ENCODE measurements at places on chromosomes 2 and 18.

- no peak for DNase-seq
These were observed 113.3 kb downstream of the SCG2 start for GRCh38 chr2:223488814-223489213.

DNA sequence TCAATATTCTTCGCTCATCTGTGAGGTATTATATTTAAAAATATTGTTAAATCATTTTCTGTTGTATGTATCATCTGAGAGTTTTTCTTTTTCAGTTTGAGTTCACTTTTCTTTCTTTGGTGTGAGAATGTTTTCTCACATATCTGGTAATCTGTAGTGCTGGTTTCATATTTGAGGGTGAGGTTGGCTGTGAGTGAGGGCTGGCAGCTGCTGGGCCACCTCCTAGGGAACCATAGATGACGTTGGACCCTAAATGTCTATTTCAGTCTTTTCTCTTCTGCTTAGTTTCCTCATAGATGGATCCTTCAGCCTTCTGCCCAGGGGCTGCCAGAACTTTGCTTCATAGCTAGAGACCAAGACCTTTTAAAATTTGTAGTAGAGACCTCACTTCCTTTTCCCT, 33.5 kb downstream of the MGAT5 start:
- DNase-seq, result no peak

DNA sequence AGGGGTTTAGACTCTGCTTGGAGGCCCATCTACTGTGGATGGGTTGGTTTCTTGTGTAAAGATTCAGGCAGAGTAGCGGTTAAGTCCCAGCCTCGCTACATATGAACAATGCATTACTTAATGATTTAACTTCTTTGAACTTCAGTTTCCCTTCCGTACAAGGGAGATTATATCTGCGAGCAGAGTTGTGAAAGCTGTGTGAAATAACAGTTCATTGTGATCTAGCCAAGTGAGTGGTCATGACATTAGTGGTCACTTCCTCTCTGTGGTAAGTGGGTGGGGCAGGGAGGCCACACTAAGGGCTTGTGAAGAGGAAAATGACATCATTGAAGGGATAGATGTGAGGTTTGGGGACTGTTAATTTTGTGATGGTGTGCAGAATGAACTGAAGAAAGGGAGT, 14.1 kb upstream of the MEX3C start:
- DNase-seq, result peak; percentile 95

DNA sequence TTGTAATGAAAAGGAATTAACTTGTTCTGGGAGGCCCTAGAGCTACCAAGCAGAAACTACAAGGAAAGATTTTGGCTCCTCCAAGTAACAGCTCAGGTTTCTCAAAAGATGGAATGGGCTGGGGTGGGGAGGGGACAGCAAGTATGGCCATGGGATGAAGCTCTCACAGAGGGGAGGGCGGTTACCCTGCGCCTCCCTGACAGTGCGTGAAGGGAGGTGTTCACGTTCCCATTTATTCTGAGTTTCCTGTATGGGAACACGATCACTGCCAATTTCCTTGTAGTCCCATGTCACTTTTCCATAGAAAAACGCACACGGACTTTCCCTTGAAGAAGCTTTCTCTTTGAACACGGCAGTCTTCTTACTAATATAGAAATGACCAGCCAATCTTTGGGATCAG, 17.0 kb downstream of the CDC42EP3 start:
- DNase-seq, result no peak

- no peak for DNase-seq
These were observed 47.4 kb upstream of the CYRIA start for GRCh38 chr2:16713011-16713423.

- DNase-seq, result no peak
These were observed 68.2 kb downstream of the DCDC2C start for GRCh38 chr2:3771576-3771975.

GRCh38 chr2:235059161-235059560, 107.3 kb downstream of the SH3BP4 start:
- no peak for DNase-seq

- no peak for DNase-seq
These were observed 20.5 kb upstream of the STAT4 start for GRCh38 chr2:191171286-191171685.

DNA sequence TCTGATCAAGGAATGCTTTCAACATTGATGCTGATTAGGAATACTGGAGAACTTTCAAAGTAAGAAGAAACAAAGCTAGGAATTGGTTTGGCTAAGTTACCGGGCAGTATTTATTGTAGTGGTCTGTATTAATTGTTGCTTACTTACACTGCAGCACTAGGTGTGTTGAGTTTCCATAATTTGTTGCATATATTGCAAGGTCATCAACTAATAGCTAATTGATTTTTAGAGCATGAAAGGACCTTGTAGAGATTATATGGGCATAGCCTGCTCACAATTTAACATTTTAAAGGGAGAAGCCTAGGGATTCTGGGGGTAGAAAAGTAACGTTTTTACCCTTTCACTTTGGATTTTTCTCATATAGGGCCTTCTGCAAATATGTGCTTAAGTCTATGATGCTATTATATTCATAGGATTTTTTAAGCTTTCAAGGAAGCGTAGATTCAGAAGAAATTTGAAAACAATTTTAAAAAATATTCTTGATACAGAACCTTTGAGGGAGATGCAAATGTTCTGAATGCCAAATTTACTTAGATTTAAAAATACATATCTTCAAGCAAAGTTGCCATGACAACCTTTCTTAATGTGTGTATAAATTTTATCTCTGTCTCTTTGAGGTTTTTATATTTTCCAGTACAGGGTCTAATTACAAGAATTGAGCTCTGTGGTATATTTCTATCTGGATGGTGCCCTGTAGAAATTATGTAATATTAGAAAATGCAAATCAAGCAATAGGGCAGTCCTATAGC, 17.3 kb upstream of the ABI2 start:
- DNase-seq, result no peak

DNA sequence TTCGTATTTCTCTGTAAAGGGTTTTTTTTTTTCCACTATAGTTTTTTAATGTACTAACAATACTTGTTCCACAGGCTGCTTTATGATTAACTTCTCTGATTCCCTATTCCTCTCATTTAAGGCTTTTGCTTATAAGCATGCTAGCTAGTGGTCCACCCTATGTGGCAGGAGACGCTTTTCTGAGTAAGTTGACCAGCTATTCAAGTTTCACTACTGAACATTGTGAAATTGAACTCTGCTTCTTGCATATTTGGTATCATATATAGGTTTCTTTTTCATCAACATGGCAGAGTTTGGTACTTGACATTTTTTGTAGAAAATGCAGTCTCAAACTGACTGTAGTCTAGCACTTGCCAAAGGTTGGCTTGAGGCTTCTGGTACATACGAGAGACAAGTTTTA, 74.2 kb downstream of the OTX1 start:
- DNase-seq, result no peak

DNA sequence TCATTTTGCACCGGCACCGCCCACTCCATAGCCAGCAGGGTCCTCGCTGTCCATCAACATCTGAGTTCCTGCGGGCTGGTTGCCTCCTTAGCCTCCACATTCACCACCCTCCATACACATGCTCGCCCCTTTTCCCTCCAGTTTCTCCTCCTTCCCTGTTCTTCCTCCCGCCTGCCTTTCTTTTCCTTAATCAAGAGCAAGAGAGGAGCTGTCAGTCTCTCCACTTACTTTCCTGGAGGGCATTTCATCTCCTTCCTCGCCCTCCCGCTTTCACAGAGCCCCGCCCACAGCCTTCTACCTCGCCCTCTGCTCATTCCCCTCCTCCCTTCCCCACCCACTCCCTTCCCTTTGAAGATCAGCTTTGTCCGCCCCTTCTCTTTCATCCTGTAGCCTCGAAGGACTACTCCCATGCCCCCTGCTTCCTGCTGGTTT, 13.8 kb upstream of the ZBTB7C start:
- no peak for DNase-seq

GRCh38 chr2:100976645-100977391, 25.3 kb upstream of the RPL31 start:
- DNase-seq, result no peak

DNA sequence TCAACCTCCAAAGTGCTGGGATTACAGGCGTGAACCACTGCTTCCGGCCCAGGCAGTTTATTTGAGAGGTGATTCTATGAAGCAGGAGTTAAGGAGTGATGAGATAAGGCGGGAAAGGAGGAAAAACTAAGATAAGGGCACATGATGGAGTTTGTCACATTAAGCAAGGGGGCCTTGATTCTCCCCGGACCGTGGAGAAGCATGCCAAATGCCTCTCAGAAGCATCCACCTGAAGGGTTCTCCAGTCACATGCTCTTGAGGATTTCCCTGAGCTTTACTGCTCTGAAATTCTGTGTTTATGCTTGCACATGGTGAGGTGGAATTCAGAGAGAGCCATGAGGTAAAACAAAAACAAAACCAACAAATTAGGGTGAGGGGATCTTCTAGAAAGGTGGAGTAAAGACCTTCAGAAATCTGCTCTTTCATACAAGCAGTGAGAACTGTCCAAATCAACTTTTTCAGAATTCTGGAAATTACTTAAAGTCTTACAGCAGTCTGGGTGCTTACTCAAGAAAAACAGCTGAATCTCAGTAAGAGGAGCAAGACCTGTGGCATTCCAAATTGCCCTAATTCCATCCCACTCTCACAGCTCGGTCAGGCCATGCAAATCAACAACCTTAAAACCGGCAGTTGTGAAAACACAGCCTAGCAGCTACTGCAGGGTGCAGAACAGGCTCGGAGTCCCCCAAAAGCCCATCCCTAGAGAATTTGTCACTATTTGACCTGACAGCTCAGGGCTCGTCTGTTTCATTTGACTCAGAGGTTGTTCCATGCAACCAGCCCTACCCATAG, 69.1 kb upstream of the CTLA4 start:
- no peak for DNase-seq

GRCh38 chr2:130336877-130337734, 5.6 kb upstream of the IMP4 start:
- DNase-seq, result peak; percentile 48

GRCh38 chr2:107711941-107712340, 114.8 kb upstream of the RGPD4 start:
- DNase-seq, result no peak

DNA sequence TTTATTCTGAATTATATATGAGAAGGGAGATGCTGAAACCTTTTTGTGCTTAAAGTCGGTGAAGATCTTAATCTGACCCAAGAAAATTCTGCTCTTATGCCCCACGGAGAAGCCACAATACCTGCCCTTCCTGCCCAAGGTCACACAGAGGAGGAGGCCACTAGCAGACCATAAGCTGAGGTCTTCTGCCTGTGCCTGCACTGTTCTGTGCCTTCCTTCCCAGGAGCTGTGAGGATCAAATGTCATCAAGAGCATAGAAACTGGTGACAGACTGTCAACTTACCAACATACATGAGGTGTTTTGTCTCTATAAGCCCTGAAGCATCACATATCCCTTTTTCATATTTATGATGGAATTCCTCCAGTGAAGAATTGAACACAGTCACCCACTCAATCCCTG, 233.3 kb downstream of the C1D start:
- DNase-seq, result no peak

GRCh38 chr2:148042219-148042618, 21.3 kb downstream of the MBD5 start:
- peak; percentile 3 for DNase-seq

DNA sequence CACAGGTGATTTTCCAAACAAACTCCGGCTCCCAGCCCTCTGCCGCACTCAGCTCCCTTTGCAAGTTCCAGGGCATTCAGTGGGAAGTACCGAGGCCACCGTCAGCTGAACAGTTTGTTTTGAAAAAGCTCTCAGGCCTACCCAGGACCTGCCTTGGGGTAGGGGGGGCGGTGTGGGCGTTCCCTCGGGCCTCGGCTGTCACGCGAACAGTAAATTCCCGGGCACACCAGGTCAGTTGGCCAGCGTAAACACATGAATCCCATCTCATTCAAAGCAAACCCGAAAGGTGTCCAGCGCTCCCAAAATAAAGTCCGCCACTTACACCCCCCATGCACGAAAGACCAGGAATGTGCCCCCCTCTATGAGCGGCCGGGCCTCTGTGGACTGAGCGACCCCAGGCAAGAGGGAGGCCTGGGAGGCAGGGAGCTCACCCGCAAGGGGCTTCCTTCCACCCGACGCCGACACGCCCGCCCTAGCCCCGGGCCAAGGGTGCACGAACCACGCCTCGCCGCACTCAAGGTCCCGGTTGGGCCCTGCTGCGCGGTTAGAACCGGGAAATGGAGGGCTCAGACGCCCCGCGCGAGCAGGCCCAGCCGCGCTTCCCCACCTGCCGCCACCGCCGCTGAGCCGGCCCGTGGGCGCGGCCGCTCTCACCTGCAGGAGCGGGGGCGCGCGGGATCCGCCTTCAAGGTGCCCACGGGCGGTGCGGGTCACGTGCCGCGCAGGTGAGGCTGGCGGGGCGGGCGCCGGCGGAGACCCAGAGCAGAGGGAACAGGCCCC, at the start of gene WDSUB1:
Gene WDSUB1 (minus strand): TSS at position 775 of the 780 bp plus-strand sequence. CDS start 3,634 bp downstream, outside the sequence.
- DNase-seq, result peak; percentile 77

DNA sequence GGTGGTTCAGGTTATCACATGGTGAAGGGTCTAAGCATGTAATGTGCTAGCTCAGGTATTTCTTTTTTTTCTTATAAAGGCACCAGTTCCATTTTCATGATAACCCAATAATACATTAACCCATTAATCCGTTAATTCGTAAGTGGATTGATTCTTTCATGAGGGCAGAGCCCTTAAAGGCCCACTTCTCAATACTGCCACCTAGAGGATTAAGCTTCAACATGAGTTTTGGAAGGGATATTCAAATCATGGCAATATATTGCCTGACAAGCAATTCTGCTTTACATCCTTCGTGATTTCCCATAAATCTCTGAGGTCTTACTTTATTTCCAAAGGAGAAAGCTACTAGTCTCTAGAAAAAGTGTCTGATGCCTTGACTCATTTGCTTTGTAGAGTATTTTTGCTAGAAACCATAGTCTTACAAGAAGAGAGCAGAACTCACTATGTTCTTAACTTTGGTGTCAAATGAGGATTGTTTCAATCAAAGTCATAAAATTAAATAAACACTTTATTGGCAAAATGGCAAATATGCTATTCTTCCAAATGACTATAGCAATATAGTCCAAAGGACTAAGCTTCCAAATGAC, 271.3 kb downstream of the KCNS3 start:
- DNase-seq, result peak; percentile 2

DNA sequence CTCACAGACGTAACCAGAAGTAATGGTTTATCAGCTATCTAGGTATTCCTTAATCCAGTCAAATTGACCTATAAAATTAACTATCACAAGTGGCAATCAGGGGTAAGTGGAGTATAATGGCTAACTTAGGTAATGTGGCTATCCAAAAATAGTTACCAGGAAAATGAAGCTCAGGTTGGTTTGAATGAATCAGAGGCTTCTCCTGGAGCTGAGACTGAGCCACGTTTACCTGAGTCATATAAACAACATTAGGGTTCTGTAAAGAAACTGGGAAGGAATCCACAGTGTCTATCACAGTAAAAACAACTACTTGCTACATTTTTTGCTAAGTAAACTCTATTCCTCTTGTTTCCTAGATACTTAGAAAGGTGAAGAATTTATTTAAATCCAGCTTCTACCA, 236.0 kb upstream of the SPHKAP start:
- DNase-seq, result no peak

DNA sequence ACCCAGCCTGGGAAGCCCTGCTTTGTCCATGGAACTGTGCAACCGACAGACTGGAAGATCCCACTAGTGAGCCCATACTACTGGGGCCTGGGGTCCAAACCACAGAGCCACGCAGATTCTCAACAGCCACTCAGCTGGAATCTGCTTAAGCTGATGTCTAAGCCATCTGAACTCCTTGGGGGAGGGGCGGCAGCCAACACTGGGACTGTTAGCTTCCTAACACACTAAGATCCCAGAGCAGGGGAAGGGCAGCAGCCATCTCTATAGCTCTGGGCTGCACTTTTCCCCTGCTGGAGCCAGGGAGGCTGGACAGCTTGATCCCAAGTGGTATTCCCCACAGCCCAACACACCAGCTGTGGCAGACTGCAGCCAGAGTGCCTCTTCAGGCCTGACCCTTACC, 118.3 kb downstream of the RPRM start:
- DNase-seq, result no peak

Measured in CD14-positive monocyte (primary cell).